ENCODE measurements at places on chromosomes 5 and 9.

- DNase-seq: no peak
Observed at GRCh38 chr5:140133514-140134167, 7.9 kb downstream of the IGIP start.

DNA sequence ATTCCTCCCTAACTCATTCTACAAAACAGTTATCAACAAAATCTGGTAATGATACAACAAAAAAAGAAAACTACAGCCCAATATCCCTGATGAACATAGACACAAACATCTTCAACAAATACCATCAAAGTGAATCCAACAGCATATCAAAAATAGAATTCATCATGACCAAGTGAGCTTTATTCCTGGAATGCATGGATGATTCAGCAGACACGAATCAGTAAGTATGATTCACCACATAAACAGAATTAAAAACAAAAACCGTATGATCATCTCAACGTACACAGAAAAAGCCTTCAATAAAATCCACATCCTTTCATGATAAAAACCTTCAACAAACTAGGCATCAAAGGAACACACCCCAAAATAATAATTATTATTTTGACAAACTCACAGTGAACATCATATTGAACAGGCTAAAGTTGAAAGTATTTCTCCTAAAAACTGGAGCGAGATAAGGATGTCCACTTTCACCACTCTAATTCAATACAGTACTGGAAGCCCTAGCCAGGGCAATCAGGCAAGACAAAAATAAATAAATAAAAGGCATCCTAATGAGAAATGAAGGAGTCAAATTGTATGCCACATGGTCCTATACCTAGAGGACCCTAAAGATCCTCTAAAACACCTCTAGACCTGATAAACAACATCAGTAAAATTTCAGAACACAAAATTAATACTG is 305.1 kb upstream of the RGMB start:
- no peak for DNase-seq

GRCh38 chr5:103207653-103208052 is 50.9 kb upstream of the MACIR start:
- DNase-seq: no peak

- DNase-seq: no peak
Observed at GRCh38 chr5:9924614-9925013, 294.5 kb upstream of the TAS2R1 start.

DNA sequence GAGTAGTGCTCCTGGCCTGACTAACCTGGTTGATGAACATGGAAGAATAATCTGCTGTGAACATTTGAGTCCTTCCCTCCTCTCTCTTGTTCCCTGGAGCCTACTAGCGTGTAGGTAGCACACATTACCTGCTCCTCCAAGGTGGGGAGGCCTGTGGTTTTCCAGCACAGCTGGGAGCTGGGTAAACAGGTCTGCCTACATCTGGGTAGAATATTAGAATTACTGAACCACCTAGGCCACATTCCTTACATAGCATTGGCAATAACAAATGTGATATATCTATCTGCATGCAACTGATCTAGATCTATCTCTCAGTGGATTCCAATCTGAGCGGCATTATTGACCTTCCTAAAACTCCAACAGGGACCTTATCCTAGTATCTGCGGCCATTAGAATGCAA is 151.0 kb upstream of the ZNF366 start:
- no peak for DNase-seq

- no peak for DNase-seq
Observed at GRCh38 chr5:164893071-164893470, 1387.7 kb downstream of the MAT2B start.
